ENCODE measurements at places on chromosomes 16 and 17.
A peak's percentile ranks its signal among the peaks of the same experiment; 100 is the strongest.

DNA sequence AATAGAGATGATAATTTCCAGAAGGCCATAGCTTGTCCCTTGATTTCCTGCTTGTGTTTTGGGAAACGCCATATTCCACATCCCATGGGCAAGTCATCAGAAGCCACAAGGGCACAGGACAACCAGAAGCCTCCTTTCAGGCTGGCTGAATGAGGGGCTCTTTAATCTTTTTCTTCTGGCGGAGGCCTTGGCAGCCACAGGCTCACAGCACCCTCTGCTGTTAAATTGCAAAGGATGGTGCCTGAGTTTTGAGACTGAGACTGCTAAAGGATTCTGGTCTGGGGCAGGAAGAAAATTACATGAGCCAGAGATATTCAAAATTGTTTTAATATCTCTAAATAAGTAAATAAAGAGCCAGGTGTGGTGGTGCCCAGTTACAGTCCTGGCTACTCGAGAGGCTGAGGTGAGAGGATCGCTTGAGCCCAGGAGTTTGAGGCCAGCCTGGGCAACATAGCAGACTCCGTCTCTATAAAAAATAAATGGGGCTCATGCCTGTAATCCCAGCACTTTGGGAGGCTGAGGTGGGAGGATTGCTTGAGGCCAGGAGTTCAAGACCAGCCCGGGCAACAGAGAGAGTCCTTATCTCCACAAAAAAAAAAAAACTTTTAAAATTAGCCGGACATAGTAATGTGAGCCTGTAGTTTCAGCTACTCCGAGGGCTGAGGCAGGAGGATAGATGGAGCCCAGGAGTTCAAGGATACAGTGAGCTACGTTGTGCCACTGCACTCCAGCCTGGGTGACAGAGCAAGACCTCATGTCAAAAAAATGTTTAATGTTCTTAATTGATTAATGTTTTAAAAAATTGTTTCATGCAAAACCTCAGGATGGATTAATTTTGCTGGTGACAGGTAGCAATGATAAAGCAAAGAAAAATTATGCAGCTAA lies 26.3 kb downstream of the AARSD1 start:
- DNase-seq: peak; percentile 2

- DNase-seq: no peak
Measured at GRCh38 chr17:40590742-40591141, 25.5 kb upstream of the CCR7 start.

GRCh38 chr16:76035689-76036088 lies 241.5 kb upstream of the CNTNAP4 start:
- no peak for DNase-seq

GRCh38 chr16:87684106-87684677 lies 81.6 kb downstream of the KLHDC4 start:
- DNase-seq: no peak

DNA sequence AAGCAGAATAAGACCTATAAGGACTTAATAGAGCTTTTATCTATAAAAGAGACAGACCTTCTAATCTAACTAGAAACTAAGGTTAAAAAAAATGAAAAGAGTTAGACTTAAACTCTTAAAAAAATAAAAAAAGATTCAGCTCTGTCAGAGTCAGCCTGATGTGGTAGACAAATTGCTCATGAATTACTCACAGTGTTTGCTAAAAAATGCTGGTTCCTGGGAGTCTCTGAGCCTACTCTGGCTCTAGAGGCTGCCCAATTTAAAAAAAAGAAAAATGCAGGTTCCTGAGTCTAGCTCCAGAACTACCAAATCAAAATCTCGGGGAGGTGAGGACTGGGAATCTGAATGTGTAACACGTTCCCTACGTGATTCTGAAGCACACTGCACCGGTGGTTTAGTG lies 18.1 kb downstream of the SOST start:
- no peak for DNase-seq

DNA sequence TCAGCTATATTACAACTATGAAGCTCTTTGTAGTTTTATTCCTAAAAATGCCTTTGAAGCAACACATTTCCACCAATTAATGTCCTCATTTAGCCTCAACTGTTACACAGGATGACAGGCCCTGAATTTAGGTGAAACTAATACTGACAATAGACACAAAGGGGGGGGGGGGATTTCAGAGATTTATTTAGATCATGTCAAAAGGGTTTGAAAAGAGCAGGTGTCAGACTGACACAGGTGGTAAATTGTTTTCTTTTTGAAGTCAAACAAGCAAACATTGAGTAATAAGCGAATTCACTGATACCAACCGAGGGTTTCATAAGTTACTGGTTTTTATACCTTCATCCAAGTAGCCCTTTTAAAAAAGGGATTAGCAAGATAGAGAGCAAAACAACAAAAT lies 40.8 kb downstream of the KANSL1 start:
- DNase-seq: no peak

DNA sequence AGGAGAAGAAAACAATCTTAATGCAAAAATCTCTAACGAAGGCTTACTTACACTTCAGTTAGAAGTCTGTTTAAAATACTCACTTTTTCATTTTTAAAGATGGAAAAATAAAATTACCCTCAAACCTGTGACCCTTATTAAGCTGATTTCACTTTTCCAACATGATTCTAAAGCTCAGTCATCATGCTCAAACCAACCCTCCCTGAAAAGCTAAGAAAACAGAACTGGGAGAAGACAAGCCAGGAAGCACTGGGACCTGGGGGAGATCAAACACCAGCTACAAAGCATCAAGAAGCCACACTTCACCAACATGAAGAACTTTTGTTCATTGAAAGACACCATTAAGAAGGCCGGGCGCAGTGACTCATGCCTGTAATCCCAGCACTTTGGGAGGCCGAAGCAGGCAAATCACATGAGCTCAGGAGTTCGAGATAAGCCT lies 88.8 kb downstream of the LITAF start:
- no peak for DNase-seq

GRCh38 chr16:53334581-53334980 lies 99.7 kb upstream of the RBL2 start:
- no peak for DNase-seq

GRCh38 chr16:83393196-83393981 lies 414.4 kb upstream of the HSBP1 start:
- DNase-seq: no peak

GRCh38 chr16:22979038-22979437 lies 165.1 kb downstream of the HS3ST2 start:
- DNase-seq: no peak

GRCh38 chr16:68289621-68290329 lies 21.0 kb downstream of the SLC7A6OS start:
- peak; percentile 53 for DNase-seq

DNA sequence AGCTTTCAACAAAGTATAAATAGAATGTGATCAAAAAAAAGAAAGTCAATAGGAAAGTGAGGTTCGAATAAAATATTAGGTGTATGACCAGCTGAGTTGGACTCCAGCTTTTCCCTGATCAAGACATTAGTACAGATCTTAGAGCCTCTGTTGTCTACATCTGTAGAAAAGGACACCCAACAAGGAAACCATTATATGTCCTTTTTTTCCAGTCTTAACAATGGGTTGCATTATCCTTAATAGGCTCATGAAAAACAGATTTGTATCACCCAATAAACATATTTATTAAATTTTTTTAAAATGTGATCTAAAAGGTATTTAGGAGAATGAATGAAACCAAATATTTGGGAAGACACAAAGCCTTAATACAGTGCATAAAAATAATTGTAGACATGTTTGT lies 18.1 kb downstream of the ABCA6 start:
- no peak for DNase-seq

- DNase-seq: no peak
Measured at GRCh38 chr17:3020381-3020780, 43.0 kb downstream of the OR1D5 start.

DNA sequence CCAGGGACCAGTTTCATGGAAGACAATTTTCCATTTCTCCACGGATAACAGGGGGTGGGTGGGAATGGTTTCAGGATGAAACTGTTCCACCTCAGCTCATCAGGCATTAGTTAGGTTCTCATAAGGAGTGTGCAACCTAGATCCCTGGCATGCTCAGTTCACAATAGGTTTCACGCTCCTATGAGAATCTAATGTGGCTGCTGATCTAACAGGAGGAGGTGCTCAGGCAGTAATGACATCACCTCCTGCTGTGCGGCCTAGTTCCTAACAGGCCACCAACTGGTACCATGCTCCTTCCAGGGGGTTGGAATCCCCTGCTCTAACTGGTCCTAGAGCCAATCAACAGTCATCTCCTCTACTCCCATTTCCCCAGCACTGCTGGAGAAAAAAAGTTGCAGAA lies 19.9 kb downstream of the TEX14 start:
- DNase-seq: no peak

DNA sequence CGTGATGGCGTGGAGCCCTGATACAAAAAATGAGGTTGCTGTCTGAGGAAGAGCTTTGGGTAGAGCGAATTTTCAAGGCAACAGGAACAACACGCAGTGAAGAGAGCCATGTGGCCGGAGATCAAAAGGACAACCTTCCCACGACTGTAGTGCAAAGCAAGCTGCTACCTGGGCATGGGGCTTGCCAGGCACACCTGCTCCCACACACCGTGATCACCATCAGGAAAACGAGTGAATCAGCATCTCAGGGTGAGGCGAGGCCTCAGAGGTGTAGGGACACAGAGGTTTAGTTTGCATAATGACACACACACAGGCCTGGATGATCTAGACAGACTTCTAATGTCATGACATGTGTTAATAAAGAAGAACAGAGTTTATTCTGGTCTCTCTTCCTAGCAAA lies 65.7 kb downstream of the PARN start:
- DNase-seq: no peak

DNA sequence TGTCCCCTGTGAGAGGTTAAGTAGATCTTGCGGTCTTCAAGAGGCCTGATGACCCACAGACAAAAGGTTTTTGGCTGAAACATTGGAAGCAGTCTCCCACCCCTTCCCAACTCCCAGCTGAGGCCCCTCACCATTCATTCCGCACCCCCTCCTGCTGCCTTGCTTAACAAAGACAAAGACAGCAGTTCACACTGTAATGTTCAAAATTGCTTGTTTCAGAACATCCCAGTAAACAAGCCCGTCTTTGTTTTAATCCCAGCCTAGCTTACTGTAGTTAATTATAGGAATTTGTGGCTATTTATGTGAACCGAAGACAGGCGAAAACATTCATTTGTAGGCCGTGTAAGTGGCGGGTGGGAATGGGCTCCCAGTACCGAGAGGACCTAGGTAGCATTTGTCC lies 55.7 kb downstream of the IRX5 start:
- no peak for DNase-seq

GRCh38 chr16:72241930-72242329 lies 70.0 kb upstream of the PMFBP1 start:
- no peak for DNase-seq

- peak; percentile 10 for DNase-seq
Measured at GRCh38 chr17:74212209-74212912, 1.0 kb upstream of the TTYH2 start.

DNA sequence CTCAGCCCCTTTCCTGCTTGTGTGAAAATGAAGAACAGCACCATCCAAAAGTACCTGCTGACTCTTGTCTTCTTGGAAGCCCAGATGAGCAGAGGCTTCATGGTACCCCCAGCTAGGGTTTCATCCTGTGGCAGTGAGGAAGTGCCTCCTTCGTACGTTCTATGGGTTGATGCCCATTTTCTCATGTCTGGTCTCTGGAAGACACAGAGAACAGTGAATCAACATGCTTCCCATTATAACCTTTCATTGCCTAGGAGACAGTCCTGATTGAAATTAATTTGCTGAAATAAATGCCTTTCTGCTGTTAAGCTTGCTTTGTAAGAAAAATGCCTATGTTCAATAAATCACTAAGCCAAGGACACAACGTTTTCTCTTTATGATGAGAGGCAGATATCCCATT lies 36.5 kb downstream of the RCVRN start:
- no peak for DNase-seq

DNA sequence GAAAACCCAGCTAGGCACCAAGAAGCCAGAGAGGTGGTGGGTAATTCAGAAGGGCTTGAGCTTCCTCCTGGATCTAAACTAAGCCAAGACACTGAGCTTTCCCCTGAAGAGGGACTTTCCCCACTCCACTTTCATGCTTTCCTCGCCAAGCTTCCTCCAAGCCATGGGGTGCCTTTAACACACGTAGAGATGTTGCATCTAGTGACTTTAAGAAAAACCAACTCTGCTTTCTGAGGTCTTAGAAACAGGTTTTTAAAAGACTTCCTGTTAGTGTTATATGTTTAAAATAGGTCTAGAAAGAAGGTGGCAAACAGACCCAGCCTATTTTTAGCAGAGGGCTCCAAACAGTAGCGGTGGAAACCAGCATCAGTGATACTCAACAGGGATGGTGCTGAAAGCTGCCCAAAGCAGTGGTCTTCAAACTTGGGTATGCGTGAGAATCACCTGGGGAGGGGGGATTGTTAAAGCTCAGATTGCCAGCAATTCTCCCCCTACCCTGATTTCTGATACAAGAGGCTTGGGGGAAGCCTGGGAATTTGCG lies 585.6 kb downstream of the CDH13 start:
- DNase-seq: no peak

DNA sequence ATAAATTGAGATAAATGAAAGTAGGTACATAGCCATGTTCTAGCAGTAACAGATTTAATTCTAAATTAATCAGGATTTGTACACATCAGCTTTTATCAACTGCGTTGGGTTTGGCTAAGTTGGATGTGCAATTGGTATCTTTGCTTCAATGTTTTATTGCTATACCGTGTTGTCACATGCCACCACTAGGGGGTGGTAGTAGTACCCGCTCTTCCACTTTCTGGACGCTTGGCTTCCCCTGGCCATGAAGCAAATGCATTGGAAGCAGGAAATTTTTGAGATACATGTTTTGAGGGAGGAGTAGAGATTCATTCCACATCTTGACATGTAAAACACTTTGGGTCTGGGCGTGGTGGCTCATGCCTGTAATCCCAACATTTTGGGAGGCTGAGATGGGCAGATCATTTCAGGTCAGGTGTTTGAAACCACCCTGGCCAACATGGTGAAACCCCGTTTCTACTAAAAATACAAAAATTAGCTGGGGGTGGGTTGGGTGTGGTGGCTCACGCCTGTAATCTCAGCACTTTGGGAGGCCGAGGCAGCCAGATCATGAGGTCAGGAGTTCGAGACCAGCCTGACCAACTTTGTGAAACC lies 58.6 kb downstream of the EMP2 start:
- DNase-seq: peak; percentile 14

DNA sequence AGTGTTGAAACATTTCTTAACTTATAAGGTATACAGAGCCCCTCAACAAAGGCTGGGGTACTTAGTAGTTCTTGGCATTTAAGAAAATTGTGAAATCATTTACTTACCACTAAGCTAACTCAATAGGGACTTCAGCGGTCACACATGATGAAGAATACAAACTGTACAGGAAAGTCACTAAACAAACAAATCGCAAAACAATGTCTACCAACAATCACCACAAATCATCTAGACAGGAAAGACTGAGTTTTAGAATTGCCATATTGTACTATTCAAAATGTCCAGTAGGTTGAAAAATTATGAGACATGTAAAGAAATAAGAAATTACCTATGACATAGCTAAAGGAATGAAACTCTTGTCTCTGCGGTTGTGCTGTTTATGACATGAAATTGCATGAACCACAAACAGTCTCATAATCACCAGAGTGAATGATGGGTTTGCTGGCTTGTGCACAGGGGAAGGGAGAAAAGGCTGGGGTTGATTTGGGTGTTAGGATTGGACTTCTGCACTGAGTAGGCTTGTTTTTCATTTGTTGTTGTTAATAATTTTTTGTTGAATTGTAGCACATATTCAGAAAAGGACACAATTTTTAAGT lies 441.1 kb upstream of the MON1B start:
- DNase-seq: no peak

Measured in activated CD4-positive, alpha-beta T cell treated with anti-CD3 and anti-CD28 coated beads, Interleukin-2, amount 50 U/mL, for 1 hour (primary cell).